ENCODE measurements at places on chromosomes 3 and 15.
A peak's percentile ranks its signal among the peaks of the same experiment; 100 is the strongest.

DNA sequence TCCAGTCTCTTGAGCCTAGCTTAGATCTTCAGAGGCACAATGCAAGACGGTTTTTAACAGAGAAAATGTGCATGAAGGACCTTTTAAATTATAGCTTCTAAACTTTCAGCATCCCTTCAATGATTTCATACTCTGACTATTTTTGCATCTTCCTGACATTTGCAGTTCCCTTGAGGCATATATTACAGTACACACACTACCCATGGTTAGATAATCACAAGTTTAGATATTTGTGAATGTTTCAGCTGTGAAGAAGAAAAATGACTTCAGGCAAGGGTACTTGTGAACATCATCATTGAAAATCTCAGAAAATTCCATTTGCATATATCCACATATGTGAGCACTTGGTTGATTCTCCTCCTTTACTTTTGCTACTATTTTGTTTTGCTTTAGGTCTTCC lies 341.5 kb downstream of the ROBO2 start:
- no peak for DNase-seq

GRCh38 chr3:147654827-147655226 lies 245.7 kb downstream of the ZIC1 start:
- DNase-seq = peak; percentile 21

DNA sequence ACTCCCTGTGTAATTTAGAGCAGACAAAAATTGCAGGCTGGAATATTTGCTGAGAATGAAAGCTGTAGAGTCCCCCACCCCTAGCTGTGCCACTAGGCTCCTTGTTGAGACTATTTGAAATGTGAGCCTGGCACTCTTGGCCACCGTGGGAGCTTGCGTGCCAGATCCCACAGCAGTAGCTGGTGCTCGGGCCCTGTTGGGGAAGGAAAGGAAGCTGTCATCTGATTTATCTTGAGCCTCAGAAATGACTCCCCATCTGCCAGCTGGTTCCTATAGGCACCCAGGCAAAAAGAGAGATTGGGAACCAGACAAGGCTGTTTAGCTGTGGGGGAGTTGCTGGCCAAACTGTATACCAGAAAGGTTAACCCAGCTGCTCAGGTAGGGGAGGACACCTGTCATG lies 23.4 kb upstream of the CLEC3B start:
- no peak for DNase-seq

DNA sequence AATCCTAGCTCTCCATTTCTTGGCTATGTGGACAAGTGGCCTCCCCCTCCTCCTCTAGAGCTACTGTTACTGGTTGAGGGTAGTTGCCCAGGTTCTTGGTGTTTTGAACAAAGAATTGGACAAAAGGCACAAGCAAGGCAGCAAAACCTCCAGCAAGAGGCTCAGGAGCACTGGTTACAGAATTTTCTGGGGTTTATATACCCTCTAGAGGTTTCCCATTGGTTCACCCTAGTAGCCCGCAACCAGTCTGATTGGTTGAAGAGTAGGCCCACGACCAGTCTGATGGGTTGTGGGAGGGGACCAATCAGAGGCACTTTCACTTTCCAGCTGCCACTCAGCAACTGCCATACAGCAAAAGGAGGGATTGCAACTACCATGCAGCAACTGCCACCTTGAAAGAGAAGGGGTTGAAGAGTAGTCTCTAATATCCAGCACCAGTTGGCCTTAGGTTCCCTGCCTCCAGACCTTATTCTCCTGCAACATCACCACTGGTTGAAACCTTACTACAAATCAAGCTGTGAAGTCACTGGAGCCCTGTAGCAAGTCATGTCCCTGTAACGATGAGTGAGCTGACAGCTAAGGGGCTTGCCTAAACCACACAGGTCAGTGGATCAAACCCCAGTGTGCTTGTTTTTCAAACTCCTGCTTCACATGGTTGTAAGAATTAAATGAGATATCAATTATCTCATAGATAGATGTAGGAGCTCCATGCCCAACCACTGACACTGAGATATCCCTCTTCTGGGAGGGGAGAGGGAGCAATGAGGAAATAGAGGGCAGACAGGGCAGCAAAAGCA lies 2.9 kb upstream of the C15orf39 start:
- peak; percentile 17 for DNase-seq

DNA sequence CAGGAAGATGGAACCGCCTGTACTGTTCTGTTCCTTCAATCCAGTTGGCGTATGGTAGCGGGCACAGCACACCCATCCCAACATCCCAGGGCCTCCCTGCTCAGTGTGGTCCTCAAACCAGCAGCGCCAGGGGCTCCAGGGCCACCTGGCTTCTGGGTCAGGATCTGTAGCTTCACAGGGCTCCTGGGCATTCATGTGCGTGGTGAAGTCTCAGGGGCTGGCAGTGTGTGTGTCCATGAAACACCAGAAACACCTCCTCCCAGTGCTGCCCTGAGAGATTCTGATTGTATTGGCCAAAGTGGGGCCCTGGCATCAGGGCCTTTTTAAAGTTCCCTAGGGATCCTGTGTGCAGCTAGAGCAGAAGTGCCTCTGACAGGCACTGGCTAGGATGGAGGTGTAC lies 42.1 kb downstream of the ABTB1 start:
- DNase-seq = no peak

DNA sequence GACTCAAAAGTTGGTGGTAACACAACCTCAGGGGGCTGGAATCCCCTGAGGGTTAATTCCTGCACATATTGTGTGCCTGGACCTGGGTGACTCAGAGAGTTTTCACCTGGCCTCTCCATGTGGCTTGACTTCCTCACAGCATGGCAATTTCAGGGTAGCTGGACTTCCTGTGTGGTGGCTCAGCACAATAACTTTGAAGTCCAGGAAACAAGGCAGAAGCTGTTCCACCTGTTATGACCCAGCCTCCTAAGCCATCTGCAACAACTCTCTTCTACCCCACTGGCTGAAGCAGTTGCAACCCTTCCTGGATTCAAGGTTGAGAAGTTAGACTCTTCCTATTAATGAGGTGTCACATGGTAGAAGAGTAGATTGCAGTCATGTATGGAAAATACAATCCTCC lies 58.4 kb downstream of the EDEM1 start:
- no peak for DNase-seq

DNA sequence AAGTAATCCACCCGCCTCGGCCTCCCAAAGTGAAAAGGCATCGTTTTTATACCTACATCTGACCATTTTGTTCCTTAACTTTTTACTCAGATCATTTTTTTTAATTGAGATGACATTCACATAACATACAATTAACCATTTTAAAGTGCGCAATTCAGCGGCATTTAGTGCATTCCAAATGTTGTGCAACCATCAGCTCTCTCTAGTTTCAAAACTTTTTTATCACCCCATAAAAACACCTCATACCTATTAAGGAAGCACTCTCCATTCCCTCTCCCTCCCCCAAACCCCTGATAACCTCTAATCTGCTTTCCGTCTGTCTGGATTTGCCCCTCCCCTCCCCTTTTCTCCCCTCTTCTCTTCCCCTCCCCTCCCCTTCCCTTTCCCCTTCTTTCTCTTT lies 310.1 kb downstream of the UACA start:
- DNase-seq = no peak

DNA sequence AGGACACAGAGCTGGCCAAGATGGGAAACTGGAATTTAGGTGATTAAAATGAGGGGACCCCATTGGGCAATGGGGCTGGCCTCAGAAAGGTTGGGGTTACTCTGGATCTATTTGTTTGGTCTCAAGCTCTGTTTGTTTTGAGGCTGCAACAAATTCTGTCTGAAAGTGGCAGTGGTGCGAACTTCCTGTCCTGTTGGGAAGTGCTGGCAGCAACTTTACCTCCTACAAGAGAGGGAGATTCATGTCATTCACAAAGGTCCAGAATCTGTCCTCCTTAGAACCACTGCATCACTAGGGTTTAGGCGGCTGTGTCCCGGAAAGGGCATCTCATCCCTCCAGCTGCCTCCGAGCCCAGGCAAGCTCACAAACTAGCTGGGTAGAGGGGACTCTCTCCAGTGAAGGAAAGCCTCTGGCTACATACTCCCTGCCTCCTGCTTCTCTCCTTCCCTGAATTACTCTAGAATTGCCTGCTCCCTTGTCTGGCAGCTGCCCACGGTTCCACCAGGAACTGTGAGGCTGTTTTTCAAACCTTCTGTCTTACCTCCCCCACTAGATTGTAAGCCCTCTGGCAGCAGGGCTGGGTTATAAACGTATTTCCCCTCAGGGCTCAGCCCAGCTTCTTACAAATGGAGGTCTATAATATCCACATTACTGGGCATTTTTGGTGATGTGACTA lies 23.6 kb downstream of the MEGF11 start:
- no peak for DNase-seq

DNA sequence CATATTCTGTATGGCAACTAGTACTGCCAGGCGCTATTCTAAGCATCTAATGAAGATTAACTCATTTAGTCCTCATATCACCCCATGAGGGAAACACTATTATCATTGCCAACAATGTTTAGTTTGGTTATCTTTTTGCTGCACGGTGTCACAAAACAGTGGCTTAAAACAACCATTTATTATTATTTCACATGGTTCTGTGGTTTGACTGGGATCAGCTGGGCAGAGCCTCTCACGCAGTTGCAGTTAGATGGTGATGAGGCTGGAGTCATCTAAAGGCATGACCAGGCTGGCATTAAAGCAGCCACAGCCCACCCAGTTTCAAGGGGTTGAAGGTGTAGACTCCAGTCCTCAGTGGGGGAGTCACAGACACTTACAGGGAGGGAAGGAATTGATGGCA lies 32.8 kb upstream of the RASA2 start:
- DNase-seq = no peak

DNA sequence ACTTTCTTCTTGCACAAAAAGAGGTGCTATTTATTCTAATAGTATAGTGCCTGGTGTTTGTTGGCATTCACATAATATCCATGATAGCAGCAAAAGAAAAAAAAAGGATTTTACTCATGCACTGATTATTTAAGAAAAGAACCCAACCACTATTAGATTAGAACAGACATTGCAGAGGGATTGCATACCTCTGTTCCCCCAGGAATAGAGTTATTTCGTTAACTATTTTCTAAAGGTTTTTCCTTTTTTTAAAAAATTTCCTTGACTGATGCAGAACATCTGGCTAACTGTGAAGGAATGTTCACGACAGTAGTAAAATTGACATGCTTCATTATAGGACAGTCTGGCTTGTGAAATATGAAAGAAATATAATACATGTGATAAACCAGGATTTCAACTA lies 136.6 kb upstream of the PTX3 start:
- no peak for DNase-seq

DNA sequence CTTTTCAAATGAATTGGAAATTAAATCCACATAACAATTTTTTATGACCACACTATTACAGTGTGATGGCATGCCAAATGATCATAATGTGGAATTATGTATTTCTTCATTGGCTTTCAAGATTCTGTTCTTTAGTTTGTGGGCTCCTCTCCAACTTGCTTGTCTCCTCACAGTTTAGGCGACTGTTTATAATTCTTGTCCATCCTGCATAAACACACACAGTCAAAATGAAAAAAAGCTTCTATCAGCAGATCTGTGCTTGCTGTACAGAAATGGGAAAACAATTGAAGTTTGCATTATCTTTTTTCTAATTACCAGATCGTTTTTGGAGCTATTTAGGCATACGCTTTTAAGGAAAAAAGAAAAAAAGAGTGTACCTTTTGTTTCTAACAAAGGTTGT lies 37.0 kb downstream of the OPA1 start:
- no peak for DNase-seq

GRCh38 chr3:27431116-27431515 lies 53.1 kb downstream of the SLC4A7 start:
- DNase-seq = peak; percentile 77

- no peak for DNase-seq
Observed at GRCh38 chr15:77489647-77490046, 69.0 kb downstream of the HMG20A start.

GRCh38 chr3:184135911-184136260 lies 728 bp downstream of the EIF2B5 start:
- no peak for DNase-seq

DNA sequence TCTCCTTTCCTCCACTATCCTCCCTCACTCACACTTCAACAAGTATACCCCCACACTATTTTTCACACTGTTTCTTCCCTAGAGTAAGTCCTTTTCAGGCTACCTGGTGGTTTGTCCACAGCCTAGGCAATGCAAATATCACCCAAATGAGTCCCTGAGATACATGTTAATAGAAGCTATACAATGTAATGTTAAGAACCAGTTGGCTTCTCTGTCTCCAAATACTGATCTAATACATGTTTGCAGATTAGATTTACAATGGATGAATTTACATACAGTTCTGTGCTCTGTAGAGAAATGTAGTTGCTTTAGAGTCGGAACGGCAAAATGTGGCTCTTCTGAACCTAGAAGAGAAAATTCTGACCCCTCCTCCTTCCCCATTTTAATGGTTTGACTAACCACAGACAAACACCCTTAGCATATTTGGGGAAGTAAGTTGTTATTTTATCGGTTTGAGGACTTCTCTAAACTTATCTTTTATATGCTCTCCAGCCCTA lies 63.6 kb upstream of the MBNL1 start:
- no peak for DNase-seq

- no peak for DNase-seq
Observed at GRCh38 chr3:32757618-32758374, 60.0 kb upstream of the TRIM71 start.

GRCh38 chr3:79881431-79881830 lies 113.6 kb upstream of the ROBO1 start:
- DNase-seq = no peak

- DNase-seq = no peak
Observed at GRCh38 chr3:132703733-132704132, 18.5 kb downstream of the NPHP3 start.

DNA sequence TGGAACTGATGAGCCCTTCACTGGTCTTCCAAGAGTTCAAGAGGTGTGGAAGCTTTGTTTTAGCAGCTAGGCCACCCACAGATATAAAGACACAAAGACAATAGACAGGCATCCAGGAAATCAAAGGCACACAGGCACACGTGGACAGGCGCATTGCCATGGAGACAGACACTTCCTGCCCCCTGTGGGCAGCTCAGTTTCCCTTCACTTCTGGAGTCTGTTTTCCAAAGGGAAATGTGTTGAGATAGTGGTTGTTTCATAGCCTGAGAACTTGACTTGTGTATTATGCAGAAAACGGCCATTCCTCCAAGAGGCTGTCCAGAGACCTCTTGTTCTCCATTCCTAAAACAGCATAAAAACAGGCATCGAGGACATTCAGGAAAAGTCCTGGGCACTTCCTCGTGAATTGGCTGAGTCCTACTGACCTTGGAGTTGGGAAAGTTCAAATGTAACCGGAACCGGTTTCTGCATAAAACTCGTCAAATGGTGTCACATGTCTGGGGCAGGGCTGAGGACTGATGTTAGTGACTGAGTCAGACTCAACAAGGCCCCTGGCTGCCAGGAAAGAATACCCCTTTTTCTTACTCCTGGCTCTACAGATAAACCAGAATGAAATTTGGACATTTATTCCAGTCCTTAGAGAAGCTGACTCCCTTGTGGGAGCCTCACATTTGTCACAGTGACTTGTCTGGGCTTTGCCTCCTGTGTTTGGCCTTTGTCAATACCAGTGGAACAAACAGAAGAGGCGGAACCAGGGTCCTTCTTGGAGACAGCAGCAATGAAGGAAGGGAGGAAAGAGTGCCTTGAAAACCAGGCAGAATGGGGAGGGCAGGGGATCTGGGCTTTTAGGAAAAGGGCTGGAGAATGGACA lies 1.3 kb downstream of the ALPK3 start:
- DNase-seq = no peak

- no peak for DNase-seq
Observed at GRCh38 chr3:154764856-154765640, 315.1 kb upstream of the MME start.

GRCh38 chr3:82824491-82824890 lies 1063.0 kb upstream of the GBE1 start:
- no peak for DNase-seq
